GM23338 (cell line): ENCODE measurements at places on chromosomes 7 and 10.

DNA sequence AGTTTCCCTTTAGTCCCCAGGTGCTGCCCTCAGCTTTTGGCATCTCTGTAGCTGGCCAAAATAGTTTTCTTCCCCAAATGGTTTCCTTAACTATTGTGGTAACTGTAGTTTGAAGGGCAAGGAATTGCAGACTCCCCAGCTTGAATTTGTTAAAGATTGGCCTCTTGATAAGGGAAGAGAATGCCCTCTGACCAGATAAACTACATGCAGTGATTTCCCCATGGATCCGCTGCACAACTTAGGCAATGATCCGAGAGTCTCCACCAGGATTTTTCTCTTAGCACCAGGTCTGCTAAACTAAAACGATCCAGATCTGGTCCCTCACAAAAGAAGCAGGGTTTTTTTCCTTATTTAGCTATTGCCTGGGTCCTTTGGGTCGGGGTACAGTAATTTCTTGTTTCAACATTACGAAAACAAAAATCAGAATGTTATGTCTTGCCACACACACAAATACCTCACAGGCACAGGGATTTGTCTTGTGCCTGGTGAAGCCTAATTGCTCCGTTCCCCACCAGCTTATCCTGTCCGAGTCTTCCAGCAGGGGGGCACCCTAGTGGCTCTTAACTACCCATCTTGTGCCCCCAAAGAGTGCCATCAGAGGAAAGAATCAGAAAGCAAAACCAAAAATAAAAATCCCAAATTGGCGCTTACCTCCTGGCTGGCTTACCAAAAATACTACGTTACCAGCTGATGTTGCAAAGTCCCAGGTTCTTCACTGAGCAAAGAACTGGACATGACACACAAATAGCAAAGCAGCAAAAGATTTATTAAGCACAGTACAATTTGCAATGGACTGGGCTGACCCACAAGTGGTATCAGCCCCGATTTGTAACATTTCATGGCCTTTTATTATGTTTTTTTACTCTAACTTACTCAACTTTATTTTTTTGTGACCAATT, 16.4 kb upstream of the STEAP2 start:
- DNase-seq: no peak

- DNase-seq: no peak
These were observed 93.6 kb downstream of the NKX6-2 start for GRCh38 chr10:132692311-132692710.

DNA sequence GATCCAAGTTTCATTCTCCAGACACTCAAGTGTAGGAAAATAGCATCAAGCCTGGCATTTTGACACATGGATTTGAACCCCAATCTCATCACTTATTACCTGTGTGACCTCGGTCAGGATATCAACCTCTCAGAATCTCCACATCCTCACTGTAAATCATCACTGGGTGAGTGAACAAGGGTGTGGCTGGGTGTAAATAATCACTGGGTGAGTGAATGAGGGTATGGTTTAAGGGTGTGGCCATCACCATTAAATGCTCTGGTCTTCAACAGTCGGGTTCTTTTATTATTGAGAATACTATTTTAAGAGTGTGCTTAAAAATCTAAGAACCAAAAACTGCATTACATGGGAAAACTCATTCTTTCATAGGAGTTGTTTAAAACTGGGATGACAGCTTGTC, 200.1 kb downstream of the DOCK4 start:
- DNase-seq: no peak

DNA sequence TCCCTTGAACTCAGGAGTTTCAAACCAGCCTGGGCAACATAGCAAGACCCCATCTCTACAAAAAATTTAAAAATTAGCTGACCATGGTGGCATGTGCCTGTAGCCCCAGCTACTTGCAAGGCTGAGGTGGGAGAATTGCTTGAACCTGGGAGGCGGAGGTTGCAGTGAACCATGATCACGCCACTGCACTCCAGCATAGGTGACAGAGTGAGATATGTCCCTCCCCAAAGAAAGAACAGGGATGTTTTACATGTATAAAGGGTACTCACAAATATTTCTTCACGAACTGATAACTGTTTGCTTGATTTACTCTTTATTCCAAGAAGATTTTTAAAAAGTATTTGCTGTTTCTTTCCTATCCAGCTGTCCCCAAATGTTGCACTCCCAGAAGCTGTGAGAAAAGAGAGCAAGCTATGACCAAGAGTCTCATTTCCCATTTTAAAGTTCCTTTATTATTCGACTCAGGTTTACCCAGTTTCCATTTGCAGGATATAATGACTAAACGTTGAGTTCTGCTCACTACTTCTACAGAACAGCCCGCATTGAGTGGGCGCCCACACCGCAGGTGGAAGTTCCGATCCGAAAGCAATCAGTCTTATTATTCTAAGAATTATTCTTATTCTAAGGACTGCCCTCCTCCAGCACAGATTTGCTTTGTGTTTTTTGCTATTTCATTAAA, 90.7 kb downstream of the APBB1IP start:
- no peak for DNase-seq

DNA sequence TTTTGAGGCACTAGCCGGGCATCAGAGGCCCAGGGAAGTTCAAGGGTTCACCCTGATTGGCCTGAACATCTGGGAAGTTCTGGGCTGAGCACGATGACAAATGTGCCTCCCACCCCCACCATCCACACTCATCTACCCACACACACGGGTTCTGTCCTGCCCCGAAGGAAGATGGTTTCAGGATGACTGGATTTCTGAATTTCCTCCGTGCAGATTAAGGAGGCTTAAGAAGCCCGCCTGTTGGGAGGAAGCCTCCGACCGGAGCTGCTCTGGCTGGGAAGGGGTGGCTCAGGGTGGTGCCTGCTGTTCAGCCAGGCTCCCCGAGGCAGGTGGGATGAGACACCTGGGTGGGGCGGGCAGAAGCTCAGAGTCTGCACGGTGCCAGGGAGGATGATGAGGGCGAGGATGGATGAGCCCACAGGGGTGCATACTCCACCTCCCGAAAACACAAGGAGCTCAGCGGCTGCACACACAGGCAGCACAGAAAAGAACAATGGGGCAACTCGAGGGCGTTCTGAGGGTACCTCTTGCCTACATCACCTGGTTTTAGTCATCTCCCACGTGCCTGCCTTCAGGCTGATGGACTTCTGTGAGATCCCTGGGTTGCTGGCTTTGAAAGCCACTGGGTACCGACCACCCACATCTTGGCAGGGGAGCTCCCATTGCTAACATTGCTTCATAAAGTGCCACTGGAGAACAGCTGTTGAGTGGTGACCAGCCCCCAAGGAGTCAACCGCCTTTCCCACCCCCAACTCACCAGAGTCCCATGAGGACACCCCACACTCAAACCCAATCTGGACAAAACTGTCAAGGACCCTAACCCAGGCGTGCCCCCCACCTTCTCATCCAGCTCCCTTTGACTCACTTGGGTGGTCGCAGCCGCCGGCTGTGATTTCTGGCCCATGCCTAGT, 41.2 kb downstream of the CALML3 start:
- DNase-seq: no peak
